ENCODE measurements at places on chromosomes 3 and 15.

DNA sequence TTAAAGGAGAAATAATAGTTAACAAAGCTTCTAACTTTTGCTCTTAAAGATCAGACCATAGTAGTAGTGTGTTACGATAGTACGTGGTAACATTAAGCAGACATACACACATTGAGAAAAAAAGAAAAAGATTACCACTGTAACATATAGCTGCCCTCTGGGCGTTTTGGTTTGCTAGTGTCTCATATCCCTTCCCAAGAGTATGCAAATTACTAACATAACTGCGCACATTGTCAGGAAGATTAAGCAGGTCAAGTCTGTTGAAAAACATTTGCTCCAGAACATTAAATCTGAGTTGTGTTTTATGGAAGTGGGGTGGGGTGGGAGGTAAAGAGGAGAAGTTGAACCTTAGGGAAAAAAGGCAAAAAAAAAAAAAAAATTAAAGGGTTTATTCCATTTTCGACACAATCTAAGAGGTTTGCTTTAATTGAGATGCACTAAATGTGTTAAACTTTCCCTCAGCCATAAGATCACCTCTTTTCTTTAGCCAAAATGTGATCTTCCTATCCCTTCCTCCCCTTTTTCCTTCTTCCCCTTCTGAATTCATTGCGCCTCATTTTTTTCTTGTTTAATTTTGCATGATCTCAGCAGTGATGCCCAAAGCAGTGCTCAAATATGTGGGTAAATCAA is 1.5 kb upstream of the LRIG1 start:
- DNase-seq = no peak

- no peak for DNase-seq
These were observed 87.1 kb downstream of the CCR1 start for GRCh38 chr3:46120983-46121382.

DNA sequence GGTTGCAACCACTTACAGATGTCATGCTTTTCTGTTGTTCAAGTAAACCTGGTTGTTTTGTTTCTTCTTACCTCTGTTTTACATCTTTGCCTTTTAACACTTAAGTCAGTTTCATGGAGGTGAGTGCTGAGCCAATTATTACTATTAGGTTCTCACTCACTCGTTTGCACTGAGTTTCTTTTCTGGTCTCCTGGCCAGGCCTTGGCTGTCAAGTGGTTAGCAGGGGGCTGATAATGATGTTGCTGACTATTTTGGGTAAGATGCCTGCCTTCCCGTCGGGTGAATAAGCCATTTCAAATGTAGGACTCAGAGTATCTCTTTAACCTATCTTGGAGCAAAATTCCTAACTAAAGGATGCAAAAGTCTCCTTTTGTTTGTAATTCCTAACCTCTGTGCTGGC is 78.5 kb downstream of the KLHL25 start:
- no peak for DNase-seq

GRCh38 chr15:93613386-93613785 is 524.4 kb upstream of the RGMA start:
- DNase-seq = no peak

GRCh38 chr3:60809857-60810610 is 441.2 kb downstream of the FHIT start:
- DNase-seq = no peak

DNA sequence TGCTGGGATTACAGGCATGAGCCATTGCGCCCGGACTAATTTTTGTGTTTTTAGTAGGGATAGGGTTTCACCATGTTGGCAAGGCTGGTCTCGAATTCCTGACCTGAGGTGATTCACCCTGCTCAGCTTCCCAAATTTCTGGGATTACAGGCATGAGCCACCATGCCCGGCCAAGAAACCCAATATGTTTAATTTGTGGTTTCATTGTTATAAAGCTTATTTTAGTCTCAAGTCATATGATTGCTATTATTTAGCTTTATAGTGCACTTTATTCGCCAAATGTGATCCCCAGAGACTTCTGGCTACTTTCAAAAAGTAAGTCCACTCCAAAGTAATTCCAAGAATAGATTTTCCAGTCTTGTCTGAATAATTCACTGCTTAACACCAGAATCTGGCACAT is 19.3 kb upstream of the SLC4A7 start:
- DNase-seq = no peak

GRCh38 chr15:52652984-52653383 is 26.2 kb downstream of the ATOSA start:
- no peak for DNase-seq

All from NCI-H2029 (cell line).